CD4-positive, alpha-beta T cell treated with Interleukin-2 at 100 ng/mL for 4 hours (primary cell): ENCODE measurements at places on chromosomes 5 and 9.

- DNase-seq = no peak
Measured at GRCh38 chr9:127611603-127611898, 526 bp upstream of the STXBP1 start.

GRCh38 chr9:132192728-132193127, 30.9 kb downstream of the NTNG2 start:
- no peak for DNase-seq

DNA sequence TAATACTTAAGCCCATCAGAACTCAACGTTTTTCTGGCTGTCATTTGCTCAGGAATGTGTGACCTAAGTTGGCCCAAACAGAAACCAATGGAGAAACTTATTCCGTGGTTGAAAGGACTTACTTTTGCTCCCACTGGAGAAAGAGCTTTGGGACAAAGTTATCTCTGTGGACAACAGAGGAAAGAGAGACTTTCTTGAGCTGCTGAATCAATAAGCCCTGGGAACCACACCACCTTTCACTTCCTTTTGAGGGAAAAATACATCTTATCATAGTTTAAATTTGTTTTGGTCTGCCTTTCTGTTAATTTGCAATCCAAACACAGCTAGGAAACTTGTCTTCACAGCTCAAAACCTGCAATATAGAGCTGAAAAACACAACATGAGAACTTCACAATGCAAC, 62.8 kb upstream of the VCAN start:
- no peak for DNase-seq

DNA sequence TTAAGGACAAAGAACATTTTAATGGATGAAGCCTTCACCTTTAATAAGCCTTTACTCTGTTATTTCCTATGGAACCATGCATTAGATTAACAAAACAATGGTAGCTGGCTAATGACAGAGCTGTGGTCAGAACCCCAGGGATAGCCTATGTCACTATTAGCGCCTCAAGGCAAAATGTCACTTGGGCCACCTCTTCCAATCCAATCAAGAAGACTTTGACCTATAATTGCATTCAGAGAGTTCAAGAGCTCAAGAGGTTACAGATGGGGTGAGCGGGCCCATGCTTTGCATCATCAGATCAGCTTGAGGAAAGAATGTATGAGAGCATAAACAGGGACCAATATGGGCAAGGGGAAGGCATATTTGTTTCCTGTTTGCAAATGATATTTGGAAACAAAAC, 425.1 kb downstream of the ARHGEF28 start:
- no peak for DNase-seq

DNA sequence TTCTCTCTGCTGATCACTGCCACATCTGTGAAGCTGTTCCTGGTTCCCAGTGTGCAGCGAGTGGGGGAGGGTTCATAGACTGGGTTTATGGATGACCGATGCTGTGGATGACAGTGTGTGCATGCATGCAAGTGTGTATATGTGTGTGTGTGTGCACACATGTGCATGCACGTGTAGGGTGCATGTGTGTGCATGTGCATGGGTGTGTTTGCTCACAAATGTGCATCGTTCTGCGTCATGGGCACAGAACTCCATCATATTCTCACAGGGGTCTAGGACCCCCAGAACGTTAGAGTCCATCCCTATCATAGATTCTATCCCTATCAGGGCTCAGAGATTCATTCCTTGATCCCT, 134.0 kb downstream of the PHF2 start:
- DNase-seq = no peak

DNA sequence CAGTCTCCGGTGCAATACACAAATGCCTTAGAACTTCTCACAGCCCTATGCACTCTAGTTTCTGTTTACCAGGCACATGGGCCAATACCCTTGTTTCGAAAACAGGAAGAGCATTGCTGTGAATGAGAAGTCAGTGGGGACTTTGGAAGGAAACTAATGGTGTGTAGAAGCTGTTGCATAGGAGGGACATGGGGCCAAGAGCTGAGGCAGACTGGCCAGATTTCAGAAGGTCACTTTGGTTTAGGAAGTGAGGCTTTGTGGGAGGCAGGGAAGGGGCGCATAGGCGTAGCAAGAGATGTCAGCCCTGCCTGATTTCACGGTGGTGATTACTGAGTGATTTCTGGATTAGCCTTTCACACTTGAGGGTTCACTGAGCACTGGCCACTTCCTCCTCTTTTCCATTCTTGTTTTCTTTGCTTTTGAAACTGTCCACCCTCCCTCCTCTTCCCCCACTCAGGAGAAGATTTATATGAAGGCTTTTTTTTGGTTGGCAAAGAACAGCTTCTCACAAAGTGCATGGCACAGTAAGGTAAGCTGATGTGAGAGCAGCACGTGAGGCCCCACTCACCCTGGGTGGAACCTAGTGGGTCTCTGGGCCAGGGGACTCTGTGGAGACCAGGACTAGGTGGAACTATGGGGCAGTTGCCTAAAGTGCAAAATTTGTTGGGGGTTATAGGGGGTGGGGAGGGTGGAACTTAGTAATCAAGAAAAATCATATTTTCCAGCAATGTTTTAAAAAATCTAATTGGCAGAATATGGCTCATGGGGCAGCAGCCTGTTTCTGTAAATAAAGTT, 6.1 kb upstream of the TMEM252 start:
- DNase-seq = peak; percentile 2

GRCh38 chr9:19485193-19485592, 76.4 kb downstream of the ACER2 start:
- DNase-seq = no peak

DNA sequence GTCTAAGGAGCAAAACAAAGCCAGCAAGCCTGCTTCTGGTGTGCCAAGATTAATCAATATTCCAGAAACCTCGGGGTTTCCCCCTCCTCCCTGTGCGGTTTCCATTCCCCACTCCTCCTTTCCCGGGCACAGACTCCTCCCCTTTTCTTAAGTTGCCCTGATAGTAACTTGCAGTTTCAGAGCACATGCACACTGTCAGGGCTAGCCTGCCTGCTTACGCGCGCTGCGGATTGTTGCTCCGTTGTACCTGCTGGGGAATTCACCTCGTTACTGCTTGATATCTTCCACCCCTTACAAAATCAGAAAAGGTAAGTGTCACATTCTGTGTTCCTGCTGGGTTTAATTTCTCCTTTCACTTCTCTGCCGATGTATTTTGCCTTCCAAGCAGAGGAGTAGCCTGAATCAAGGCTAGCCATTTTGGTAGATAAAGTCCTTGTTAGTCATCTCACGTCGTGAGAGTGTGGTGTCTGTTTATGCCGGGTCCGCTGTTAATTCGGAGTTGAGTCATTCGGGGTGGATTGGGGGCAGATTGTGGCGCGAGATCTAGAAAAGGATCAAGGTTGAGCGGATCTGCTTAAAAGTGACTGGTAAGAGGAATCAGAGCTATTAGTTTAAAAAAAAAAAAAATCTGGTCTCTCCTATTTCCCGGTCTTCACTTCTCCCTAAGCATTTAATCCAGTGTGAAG, at the start of gene SLC1A3:
Gene SLC1A3 (plus strand): TSS at position 179 of the 686 bp plus-strand sequence. CDS start 1,818 bp downstream, outside the sequence.
- DNase-seq = no peak

GRCh38 chr9:123863164-123863855, 66.6 kb downstream of the DENND1A start:
- no peak for DNase-seq

DNA sequence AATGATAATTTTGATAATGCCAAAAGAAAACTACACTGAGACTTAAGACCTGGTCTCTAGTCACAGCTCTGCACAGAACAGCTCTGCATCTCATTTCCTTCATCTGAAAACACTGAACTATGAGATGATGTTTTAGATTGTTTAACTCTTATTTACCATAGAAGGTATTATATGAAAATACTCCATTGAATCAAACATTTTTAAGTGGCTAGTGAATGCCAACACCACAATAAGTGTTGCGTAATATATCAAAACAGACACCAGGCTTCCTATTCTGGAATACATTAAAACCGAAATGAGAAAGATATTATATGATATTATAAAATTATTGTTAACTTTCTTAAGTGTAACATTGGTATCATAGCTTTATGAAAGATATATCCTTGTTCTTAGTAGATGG, 14.6 kb downstream of the CETN3 start:
- DNase-seq = no peak

DNA sequence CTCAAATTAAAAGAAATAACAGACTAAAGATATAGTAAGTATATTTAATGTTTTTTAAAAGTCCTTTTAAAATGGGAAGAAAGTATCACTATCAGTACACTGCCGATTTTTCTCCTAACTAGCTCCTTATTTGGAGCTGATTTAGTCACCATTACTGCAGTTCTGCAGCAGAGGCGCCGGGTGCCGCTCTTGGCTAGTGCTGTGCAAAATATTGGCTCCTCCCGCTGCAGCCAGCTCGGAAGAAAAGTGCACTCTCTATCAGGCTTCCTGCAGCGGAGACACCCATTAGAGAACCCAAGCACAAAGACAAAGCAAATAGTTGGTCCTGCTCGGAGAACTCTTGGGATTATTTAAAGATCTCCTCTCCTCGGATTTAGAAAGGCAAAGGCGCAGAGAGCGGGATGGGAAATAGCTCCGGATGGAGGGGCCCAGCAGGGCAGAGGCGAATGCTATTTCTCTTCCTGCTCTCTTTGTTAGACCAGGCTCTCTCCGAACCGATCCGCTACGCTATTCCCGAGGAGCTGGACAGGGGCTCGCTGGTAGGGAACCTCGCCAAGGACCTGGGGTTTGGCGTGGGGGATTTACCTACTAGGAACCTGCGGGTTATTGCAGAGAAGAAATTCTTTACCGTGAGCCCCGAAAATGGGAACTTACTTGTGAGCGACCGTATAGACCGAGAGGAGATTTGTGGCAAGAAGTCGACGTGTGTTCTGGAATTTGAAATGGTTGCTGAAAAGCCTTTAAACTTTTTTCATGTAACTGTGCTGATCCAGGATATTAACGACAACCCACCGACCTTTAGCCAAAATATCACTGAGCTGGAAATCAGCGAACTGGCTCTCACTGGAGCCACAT, at the start of gene PCDHGB3:
Gene PCDHGB3 (plus strand): TSS at position 249 of the 855 bp plus-strand sequence. CDS start 153 bp downstream, at position 402.
- DNase-seq = peak; percentile 41

- DNase-seq = no peak
Measured at GRCh38 chr5:174990909-174991308, 266.5 kb downstream of the MSX2 start.

- DNase-seq = no peak
Measured at GRCh38 chr5:91095786-91096385, 287.2 kb downstream of the ARRDC3 start.

DNA sequence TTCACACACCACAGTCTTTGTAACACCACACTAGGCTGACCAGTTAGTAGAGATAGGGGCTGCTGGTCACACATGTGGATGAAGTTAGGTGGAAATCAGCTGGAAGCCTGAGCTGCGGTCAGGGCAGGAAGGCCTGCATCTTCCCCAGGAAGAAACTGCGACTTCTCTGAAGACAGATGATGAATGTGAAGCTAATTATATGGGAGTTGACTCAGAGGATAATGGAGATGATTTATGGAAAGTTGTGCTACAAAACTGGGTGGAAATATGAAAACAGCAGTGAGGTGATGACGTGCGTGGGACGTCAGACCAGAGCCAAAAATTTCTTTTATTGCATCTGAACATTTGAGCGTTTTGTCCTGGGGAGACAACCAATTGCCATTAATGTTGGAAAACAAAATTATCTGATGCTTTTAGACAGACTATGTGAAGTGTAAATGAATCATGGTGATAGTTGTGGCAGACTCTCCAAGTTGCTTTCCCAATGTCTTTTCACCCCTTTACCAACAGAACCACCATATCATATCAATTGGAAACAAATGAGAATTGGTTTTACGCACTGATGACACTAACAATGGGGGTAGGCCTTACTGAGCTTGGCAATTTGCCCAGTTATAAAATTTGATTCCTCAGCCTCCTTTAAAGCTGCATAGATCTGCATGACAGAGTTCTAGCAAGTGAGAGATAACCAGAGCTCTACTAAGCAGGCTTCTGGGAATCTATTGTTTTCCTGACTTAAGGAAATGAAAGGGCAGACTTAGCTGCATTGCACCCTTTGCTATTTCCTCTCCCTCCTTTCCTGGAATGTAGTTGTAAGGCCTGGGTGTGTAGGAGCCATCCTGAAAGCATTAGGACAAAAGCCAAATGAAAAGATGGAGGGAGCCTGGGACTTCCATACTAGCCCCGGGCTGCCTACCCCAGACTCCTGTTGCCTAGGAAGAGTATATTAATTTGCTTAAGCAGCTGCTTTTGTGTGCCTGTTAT, 84.0 kb downstream of the RAB3C start:
- no peak for DNase-seq

DNA sequence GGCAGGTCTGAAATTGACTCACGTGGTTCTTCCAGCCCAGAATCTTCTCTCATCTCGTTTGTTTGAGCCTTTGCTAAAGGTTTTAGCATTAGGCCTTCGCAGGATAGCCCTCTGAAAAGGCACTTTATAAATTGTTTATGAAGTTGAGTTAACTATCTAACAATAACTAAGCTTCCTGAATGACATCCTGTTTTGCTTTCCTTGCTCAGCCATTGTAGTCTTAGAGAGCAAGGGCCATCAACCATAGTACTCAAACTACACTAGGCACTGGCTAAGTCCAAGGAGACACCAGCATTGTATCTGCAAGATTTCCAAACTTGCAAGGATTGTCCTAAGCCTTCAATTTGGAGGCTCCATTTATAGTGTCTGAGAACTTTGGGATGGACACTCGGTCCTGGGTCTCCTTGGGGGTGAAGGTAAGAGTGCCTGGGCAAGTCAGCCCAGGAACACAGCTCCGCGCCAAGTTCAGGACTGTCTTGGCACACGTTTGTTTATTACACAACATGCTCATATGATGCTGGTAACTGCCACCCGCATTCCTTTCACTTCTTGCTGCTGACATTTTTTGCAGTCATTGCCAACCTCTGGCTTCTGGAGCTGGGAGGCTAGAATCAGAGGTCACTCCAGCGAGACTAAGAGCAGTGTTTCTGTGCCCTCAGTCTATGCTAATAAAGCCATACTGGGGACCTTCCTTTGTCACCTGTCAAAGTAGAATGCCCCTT, 151.1 kb downstream of the ESM1 start:
- DNase-seq = no peak

DNA sequence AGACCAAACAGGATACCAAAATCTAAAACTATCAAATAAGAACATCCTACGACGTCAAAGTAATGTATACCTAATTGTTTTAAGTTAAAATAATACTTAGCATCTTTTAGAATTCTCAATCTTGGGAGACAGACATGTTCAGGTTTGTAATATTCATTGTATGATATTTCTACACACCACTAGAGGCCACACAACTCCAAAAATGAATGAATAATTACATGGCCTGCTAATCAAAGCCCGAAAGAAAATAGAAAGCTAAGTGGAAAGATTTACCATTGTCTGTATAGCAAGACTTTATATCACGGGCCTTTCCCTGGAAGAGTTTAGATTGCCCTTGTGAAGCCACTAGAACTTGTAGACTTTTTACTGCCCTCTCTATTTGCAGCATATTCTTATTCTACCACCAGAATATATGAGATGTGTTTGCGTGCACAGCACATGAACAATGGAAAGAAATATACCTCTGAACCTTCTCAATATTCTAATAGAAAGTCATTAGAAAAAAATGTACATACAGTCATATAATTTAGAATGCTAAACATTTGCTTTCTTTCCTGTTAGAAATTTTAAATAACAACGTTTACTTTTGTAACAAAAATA, 380.1 kb upstream of the NUDT12 start:
- DNase-seq = no peak

GRCh38 chr5:175685701-175686350, 28.0 kb downstream of the HRH2 start:
- no peak for DNase-seq

- DNase-seq = no peak
Measured at GRCh38 chr9:137671721-137672120, 52.9 kb downstream of the EHMT1 start.

- no peak for DNase-seq
Measured at GRCh38 chr9:81313877-81314276, 375.5 kb downstream of the TLE1 start.

GRCh38 chr5:92514896-92515295, 1066.1 kb downstream of the NR2F1-AS1 start:
- DNase-seq = no peak
